ENCODE measurements at places on chromosomes 1 and 21.
A peak's percentile ranks its signal among the peaks of the same experiment; 100 is the strongest.

GRCh38 chr1:155941845-155942531 lies 550 bp downstream of the RXFP4 start:
- no peaks in the 10 kb centered on the region for H3K27me3 ChIP-seq
- peaks cover 23% of the 10 kb centered on the region for H3K4me1 ChIP-seq
- H3K4me3 ChIP-seq, result no peak overlapping the region
- no peak for DNase-seq
- peaks cover 12% of the 10 kb centered on the region for H3K36me3 ChIP-seq

DNA sequence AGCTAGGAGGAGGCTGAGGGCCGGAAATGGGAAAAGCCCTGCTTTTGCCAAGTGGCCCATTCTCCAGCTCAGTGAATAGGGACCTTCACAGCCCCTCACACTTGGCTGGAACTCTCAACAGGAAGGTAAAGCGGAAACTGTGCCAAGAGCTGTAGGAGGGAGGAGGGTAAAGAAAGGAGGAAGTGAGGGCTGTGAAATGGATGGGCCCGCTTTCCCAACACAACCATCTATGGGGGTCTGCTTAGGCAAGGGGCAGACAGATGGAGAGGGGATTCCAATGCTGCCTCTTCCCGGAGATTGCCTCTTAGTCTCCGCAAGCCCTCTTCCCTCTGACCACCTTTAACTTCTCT lies 5.2 kb downstream of the INKA2 start:
- DNase-seq, result no peak
- H3K27me3 ChIP-seq, result no peaks in the 10 kb centered on the region
- no peaks in the 10 kb centered on the region for H3K36me3 ChIP-seq

GRCh38 chr1:61973100-61973837 lies 221.4 kb upstream of the L1TD1 start:
- H3K27me3 ChIP-seq, result peaks cover 5% of the 10 kb centered on the region
- DNase-seq, result no peak
- no peaks in the 10 kb centered on the region for H3K4me1 ChIP-seq
- H3K4me3 ChIP-seq, result no peak overlapping the region
- H3K27ac ChIP-seq, result no peak overlapping the region

DNA sequence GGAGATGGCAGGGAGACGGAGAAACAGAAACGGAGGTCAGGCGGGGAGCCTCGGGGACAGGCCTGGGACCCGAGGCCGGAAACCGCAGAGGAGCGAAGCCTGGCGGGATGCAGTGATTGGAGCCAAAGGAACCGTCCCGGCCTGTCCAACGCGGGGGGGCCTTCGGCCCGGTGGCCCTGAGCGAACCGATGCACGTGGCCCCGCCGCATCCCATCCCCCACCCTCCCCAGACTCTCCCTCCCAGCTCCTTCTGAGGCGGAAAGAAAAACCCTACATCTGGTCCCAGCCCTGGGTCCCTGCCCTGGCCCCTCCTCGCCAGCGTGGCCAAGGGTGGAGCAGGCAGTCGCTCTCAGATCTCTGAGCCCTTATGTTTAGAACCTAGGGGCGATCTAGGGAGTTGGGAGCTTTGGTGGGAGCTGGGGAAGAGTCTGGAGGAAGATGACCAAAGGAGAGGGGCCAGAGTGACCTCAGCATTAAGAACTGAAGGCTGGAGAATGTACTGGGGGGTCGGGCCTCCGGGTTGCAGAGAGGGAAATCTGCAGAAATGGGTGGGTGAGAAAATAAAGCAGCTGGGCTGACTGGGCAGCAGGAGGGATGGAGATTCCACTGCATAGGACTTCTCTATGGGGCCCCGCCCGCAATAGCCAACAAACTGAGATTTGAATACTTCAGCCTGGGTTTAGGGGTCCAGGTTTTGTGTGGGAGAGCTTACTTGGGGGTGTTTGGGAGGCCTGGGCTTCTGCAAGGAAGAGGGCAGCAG lies 1.5 kb upstream of the CRABP2 start:
- peaks cover 24% of the 10 kb centered on the region for H3K4me1 ChIP-seq
- H3K4me3 ChIP-seq, result no peak overlapping the region
- no peaks in the 10 kb centered on the region for H3K36me3 ChIP-seq
- H3K27ac ChIP-seq, result no peak overlapping the region
- DNase-seq, result peak; percentile 50

GRCh38 chr1:212496682-212497081 lies 64.0 kb downstream of the NENF start:
- no peak overlapping the region for H3K27ac ChIP-seq
- H3K4me1 ChIP-seq, result no peaks in the 10 kb centered on the region
- no peaks in the 10 kb centered on the region for H3K36me3 ChIP-seq
- no peak for DNase-seq

- peaks cover 13% of the 10 kb centered on the region for H3K4me1 ChIP-seq
- DNase-seq, result no peak
- H3K27ac ChIP-seq, result no peak overlapping the region
- peaks cover 24% of the 10 kb centered on the region for H3K36me3 ChIP-seq
These were observed 5.6 kb downstream of the MORN1 start for GRCh38 chr1:2385606-2386280.
